ENCODE measurements at places on chromosomes 1 and 21.

GRCh38 chr1:27567146-27567526, 36.8 kb downstream of the AHDC1 start:
- DNase-seq, result no peak

DNA sequence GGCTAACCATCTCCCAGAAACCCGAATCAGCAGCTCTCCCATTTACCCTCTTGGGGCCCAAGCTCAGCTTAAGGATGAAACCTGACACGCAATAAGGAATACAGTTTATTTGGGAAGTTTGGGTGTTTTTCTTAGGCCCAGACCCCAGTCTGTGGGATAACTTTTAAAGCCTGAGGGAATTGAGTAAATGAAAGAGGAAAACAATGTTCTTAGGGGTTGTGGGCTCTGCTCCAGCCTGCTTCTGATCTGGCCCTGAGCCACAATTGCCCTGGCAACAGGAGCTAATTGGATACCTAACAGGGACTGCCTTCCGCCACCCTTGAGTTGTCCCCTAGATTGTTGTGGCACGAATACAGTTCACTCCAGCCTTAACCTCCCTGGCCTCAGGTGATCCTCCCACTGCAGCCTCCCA, 20.1 kb downstream of the DYRK3 start:
- DNase-seq, result no peak

GRCh38 chr1:109392037-109392787, 5.5 kb downstream of the SORT1 start:
- DNase-seq, result no peak

- no peak for DNase-seq
Measured at GRCh38 chr1:171222936-171223335, 25.4 kb upstream of the FMO1 start.

DNA sequence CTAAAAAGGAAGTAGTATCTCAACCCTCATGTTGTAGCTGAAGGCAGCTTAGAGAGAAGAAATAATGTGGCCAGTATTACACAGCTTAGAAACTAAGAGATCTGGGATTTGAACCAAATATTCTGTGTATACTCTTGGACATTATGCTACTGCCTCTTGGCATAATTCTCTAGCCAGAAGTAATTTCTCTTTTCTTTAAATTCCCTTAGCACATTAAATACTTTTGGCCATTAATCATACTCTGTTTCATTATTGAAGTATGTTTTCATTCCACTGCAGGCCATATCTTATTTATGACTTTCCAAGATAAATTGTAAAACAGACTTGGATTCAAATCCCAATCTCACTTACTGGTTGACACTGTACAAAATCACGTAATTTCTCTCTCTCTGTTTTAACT, 181.3 kb upstream of the SPAG17 start:
- DNase-seq, result no peak

Data from stimulated activated CD4-positive, alpha-beta T cell treated with anti-CD3 and anti-CD28 coated beads, Interleukin-1b, Interleukin-23, amount 100 ng/mL, for 24 hours (primary cell).